ENCODE measurements at places on chromosomes 7 and 10.

DNA sequence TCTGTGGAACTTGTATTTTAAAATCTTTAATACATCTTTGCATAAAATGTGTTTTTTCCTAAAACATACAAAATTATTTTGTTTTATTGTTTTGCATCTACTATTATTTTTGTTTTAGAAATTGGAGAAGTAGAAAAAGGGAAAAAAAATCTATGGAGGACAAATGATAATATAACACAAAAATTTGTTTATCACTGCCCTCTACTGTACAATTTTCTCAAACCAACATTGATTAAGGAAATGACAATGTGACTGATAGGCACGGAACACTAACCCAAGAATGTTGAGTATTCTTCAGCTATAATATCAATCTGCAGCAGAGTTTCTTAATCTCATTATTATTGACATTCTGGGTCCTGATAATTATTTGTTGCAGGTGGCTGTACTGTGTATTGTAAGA is 9.5 kb upstream of the ING3 start:
- DNase-seq: peak; percentile 28

DNA sequence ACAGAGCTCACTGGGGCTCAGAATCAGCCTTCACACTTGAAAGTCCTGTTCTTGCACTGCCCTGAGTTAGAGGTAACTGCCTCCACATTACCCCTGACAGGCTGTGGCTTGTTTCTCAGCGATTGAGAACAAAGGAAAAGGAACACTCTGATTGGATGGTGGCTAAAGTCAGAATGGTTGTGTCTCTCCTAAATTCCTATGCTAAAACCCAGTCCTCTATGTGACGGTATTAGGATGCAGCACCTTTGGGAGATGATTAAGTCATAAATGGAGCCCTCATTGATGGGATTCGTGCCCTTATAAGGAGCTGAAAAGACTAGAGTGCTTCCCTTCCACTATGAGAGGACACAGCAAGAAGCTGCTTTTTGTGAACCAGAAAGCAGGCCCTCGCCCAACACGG is 38.9 kb upstream of the DGKI start:
- DNase-seq: no peak

DNA sequence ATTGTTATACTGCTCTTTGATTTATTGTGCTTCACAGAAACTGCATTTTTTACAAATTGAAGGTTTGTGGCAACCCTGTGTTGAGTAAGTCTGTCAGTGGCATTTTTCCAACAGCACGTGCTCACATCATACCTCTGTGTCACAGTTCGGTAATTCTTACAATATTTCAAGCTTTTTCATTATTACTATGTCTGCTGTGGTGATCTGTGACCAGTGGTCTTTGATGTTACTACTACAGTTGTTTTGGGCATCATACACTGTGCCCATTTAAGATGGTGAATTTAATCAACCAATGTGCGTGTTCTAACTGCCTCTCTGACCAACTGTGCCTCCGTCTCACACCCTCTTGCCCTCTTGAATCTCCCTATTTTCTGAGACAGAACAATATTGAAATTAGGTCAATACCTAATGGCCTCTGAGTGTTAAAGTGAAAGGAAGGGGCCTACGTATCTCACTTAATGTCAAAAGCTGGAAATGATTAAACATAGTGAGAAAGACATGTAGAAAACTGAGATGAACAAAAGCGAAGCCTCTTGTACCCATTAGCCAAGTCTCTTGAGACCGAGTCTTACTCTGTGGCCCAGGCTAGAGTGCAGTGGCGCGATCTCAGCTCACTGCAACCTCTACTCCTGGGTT is 20.2 kb upstream of the ASL start:
- no peak for DNase-seq

GRCh38 chr7:27895551-27895950 is 155.6 kb downstream of the TAX1BP1 start:
- no peak for DNase-seq

DNA sequence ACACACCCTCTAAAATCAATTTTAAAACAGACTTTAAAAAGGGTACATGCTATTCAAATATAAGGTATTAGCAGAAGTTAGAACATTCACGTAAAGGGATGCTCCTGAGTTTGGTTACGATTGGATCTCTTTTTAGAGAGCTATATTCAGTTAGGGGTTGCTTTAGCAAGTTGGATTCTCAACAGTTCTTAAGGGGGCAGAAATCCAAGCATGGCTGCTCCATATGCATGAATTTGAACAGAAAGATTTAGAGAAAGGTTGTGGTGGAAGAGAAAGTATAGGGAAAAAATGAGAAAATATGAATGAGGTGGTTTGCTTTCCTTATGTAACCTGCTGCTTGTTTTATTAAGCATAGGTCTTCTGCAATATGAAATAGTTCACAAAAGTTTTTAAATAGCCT is 855.1 kb downstream of the SORCS1 start:
- DNase-seq: no peak

DNA sequence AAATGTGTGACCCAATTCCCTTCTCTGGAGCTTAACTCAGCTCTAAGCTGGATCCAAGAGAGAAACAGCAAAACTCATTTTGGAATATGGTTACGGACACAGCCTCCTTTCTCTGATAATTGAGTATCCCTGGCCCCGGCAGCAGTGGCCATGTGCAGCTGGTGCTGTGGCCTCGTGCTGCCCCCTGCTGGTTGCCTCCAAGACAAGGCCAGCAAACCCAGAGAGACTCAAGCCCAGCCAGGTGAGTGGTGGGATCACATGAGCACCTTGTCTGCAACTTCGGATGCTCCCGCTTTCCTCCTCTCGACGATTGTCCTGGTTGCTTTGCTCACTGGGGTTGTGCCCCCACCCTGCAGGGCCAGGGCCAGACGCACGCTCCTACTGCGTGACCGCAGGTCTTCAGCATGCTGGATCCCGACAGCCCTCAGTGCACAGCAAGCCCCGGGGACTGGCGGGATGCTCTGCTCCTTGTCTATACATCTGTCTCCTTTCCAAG is 19.4 kb downstream of the SFTPD start:
- DNase-seq: peak; percentile 51

DNA sequence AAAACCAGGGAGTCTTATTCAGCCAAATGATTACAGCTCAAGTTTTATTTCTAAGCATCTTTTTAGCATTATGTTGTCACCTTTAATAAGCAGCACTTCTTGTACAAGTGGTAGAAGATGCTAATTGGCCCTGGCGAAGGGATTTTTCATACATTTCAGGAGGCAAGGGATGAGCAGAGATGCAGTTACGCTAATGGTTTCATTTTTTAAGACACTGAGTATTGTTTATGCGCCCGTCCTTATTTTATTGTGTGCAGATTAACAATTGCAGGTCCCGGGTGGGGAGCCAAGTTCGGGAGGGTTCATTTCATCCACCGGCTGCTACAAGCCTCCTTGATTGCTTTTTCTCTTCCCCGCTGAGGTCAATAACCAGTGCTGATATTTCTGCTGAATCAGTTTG is 350.4 kb upstream of the FOXK1 start:
- no peak for DNase-seq

DNA sequence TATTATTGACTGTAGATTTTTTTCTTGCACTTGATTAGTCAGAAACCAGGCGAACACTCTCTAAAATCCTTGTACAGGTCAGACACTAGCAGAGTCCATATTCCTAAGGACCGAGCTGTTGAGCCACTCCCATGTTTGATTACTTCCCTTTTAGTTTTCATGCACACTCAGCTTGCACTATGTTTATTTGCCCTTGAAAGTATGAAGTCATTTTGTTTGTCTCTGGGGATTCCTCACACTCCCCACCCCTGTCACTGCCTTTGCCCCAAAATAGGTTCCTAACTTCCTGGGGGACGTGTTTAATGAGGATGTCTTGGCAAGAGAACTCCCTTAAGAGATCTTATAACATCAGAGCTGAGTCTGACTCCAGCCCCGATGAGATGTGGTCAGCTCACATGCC is 182.1 kb downstream of the EVX1 start:
- no peak for DNase-seq

GRCh38 chr10:78362406-78363022 is 328.9 kb downstream of the RPS24 start:
- no peak for DNase-seq

GRCh38 chr7:140773104-140773503 is 76.6 kb downstream of the NDUFB2 start:
- DNase-seq: no peak

GRCh38 chr7:106167439-106168136 is 55.5 kb upstream of the SYPL1 start:
- no peak for DNase-seq

- DNase-seq: no peak
These were observed 31.0 kb upstream of the MXI1 start for GRCh38 chr10:110176141-110177030.

GRCh38 chr7:94115316-94115715 is 111.2 kb upstream of the BET1 start:
- DNase-seq: no peak

- DNase-seq: peak; percentile 57
These were observed 490.8 kb downstream of the TNS3 start for GRCh38 chr7:47091141-47091540.

DNA sequence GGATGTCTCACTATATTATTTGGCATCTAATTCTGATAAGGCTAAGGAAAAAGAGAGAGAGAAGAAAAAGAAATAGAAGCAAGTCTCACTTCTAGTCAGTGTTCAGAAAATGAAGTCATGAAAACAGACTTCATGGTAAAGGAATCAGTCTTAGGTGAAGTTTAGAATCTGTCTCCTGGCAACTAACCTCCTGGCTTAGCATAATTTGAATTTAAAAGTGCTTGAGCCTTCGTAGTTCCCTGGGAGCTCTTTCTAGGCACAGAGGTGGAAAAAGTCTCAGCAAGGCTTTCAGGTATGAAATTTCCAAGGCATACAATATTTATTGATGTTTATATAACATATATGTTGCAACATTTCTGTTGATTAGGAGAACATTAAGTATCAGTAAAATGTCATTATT is 10.4 kb downstream of the CHRM2 start:
- DNase-seq: no peak

- DNase-seq: no peak
These were observed 31.8 kb downstream of the ARL3 start for GRCh38 chr10:102682416-102682815.

DNA sequence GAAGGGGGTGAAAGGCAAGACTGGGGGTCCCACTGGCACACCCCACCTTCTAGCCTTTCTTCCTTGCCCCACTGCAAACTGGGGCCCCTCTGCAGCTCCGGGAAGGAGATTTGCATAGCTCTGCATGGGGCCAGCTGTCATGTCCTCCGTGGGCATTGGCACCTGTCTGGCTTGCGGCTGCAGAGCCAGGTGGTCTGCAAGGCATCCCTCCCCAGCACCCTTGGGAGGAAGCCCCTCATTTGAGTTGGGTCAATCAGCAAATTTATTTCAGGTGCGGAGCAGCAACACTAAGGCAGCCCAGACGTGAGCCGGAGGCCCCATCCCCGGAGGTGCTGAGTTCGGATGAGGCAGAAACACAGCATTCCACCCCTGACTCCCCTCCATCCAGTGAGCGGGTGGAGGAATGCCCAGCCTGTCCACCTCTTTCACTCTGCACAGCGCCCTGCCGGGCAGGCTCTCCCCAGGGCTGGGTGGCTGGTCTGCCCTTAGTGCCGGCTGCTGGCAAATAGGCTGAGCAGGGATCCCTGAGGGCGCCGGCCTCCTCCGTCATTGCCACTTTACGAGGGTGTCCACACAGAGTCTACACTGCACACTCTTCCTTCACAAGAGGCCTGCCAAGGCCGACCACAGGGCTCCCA is 143.2 kb downstream of the TCERG1L start:
- no peak for DNase-seq

DNA sequence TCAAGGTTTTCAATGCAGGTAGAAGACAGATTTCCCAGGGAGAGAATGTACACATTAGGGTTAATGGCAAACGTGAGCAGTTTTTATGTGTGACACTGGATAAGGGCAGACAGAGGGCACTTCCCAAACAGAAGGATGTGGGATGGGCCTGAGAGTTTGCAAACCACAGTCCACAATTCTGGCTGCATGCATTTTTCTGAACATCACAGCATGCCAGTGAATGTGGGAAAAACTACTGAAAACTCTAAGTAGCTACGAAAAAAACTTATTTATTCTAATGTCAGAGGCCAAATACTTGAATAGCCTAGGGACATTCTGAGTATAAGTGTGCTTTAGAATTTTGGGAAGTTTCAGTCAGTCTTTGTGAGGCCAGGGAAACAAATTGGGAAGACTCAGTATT is 145.9 kb downstream of the NRCAM start:
- DNase-seq: no peak

DNA sequence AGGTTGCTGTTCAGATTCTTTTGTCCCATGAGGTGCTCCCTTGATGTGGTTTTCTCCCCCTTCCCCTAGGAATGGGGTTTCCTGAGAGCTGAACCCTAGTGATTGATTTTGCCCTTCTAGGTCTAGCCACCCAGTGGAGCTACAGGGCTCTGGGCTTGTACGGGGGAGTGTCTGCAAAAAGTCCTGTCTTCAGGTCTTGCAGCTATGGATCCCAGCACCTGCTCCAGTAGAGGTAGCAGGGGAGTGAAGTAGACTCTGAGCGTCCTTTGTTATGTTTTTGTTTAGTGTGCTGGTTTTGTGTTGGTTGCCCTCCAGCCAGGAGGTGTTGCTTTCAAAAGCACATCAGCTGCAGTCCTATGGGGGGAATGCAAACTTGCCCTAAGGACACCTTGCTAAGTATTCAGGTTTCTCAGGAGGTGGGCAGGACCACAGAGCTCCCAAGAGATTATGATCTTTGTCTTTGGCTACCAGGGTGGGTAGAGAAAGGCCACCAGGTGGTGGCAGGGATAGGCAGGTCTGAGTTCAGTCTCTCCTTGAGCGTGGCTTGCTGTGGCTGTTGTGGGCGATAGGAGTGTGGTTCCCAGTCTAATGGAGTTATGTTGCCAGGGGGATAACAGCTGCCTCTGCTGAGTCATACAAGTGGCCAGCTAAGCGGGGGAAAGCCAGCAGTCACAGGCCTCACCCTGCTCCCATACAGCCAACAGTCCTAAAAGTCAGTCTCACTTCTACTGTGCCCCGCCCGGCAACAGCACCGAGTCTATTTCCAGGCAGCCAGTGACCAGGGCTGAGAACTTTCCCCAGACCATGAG is 92.4 kb upstream of the JCAD start:
- peak; percentile 74 for DNase-seq

DNA sequence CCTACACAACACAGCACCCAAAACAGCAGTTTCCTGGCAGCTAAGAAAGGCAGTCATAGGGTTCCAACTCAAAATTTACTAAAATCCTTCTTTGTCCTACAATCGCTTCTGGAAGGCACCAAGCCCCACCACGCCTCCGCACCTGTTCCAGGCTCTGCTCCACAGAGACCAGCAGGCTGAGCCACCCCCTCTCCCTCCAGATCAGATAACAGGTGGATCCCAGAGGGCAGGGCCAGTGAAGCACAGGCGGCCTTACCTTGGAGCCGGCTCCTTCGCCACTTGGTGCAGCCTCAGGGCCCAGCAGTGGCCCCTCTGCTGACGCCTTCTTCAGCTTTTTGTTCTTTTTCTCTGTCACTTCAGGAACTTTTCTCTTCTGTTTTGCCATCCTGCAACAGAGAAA is 33.0 kb downstream of the ZFAND2A start:
- DNase-seq: no peak

DNA sequence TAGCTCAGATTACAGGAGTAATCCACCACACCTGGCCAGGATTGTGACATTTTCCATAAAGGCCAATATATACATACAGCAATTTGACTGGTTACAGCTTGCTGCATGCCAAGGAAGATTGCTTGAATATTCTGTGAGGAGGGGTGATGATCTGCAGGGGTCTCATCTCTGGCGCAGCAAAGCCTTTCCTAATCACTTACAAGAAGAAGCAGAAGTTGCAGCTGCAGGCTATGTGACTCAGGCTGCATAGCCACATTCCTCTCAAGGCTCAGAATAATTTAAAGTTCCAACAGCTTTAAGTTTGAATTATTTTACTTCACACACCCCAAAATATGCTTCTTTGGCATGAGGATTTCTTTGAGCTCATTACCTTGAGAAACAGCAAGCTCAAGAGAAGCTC is 11.4 kb upstream of the RASGEF1A start:
- no peak for DNase-seq

- no peak for DNase-seq
These were observed 118.9 kb downstream of the PPP1R3A start for GRCh38 chr7:113799896-113800295.

Measured in kidney glomerular epithelial cell (primary cell).